ENCODE measurements at places on chromosomes 3 and 15. TPM values are rescaled to one million over a fixed set of nuclear protein-coding genes. Genes with fewer than 3 reads are reported as not detected.

DNA sequence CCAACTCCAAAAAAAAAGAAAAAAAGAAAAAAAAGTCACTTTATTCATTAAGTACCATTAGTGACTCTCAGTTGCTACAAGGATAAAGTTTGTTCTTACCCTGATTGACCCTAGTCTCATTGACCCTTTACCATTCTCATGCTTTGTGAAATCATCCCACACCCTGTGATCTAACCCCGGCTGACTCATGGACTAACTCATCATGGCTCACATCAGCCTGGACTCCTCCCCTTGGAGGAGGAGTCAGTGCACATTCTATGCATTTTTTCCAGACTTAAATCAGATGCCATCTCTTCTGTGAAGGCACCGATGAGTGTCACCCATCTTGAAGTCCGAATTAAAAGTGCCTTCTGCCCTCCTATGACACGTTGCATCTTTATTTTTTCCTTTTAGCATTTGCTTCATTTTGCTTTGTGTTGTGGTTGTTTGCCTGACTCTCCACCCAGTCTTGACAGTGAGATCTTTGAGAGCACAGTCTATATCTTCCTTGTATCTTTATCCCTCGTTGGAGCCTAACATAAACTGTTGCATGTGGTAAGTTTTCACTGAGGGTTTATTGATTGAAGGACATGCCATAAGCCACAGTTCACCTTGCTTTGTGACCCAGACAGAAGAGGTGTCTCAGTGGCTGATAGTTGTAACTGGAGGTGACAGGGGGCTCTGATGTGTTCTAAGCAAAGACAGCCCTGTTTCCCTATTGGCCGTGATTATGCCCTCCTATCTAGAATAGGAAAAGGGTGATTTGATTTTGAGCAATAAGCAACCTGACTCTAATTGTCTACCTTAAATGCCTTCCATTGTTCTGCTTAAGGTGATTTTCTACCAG lies 72.1 kb downstream of the IL1RAP start:
- H3K36me3 ChIP-seq, result no peaks in the 10 kb centered on the region
- H3K4me1 ChIP-seq, result no peaks in the 10 kb centered on the region
- no peaks in the 10 kb centered on the region for H3K27me3 ChIP-seq

GRCh38 chr3:57876632-57877031 lies 120.5 kb downstream of the SLMAP start:
- DNase-seq, result no peak
- no peaks in the 10 kb centered on the region for H3K4me1 ChIP-seq
- H3K36me3 ChIP-seq, result peaks cover 1% of the 10 kb centered on the region
- no peaks in the 10 kb centered on the region for H3K27me3 ChIP-seq
- no peak overlapping the region for H3K4me3 ChIP-seq
- no peak overlapping the region for H3K27ac ChIP-seq

- H3K27me3 ChIP-seq, result peaks cover 1% of the 10 kb centered on the region
- peaks cover 18% of the 10 kb centered on the region for H3K36me3 ChIP-seq
- DNase-seq, result no peak
- no peaks in the 10 kb centered on the region for H3K4me1 ChIP-seq
Measured at GRCh38 chr3:191388823-191389222, 58.5 kb upstream of the UTS2B start.

PLSCR2 gene
- not detected for total RNA-seq

IQCH gene
- 2.4 TPM for total RNA-seq

SLC15A2 gene
- 4.9 TPM for total RNA-seq

C3orf85 gene
- not detected for total RNA-seq

Measured in endothelial cell (in vitro differentiated cells).